ENCODE measurements at places on chromosomes 11 and 22.

DNA sequence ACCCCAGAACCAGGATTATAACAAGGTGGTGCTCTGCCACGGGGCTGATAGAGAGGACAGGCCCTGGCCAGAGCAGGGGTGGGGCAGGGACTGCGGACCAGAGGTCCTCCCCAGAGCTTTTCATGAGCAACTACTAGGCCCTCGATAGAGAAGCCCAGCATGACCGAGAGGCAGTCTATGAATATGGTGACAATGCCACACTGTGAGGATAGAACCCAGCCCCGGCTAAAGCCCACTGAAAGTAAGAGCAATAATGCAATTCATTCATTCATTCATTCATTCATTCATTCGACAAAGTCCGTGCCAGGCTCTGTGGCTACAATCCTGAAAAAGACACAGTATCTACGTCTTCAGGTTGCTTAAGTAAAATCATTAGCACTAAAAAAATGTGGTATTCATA is 35.6 kb upstream of the CD5 start:
- DNase-seq = no peak

DNA sequence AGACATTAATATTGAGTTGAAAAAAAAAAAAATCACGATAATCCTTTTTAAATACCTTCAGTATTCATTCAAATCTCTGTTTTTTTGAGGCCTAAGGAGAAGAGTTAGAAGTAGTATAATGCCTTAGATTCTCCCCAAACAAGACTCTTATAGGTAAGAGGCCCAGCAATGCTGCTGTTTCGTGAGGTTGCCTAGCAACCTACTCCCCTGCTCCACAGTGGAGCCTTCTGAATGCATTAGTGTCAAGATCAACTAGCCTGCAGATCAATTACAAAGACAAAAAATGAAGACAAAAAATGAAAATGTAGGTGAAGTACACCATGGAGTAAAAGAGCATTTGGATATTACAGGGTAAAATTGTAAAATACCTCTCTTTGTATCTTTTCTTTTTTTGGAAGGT is 229.8 kb upstream of the LUZP2 start:
- DNase-seq = no peak

GRCh38 chr11:116825434-116825833 is 2.3 kb upstream of the APOA4 start:
- no peak for DNase-seq

DNA sequence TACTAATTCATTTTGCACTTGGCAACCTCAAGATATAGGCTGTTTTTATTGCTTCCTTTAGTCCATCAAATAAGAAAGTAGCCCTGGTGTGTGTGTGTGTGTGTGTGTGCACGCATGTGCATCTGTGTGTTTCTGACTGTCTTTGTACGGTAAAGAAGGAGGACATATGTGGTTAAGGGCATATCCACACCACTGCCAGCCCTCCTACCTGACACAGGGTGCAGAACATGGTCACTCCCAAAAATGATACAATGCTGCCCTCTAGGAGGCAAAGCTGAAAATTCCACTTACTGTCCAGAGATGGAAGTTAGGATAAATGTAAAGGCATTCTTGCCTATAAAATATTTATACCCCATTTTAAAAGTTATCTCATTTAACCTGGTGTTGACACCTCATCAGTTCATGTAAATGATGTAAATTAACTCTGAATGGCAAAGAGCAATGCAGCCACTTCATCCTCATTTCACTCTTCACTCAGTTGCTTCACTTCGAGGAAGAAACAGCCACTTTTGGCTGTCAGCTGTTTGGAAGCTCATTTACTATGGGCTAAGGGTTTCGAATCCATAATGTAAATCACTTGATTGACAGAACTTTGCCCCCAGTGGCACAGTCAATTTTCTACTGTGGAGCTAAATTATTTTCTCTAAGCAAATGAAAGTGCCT is 83.1 kb upstream of the MTNR1B start:
- no peak for DNase-seq

GRCh38 chr11:126443120-126443519 is 87.6 kb downstream of the ST3GAL4 start:
- DNase-seq = no peak

DNA sequence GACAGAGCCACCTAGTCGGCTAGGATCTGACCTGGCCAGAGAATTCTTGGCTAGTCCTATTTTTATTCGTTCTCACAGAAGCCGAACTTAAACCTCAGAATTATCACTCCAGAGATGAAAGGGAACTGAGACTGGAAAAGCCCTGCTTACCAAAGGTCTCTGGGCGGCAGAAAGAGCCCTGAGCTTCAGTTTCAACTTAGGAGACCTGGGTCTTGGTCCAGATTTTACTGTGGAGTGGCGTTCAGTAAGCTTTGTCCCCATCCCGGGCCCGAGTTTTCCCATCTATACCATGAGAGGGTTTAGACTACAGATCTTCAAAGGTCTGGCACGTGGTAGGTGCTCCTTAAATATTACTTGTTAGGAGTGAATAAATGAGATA is 516 bp downstream of the NEU3 start:
- DNase-seq = no peak

GRCh38 chr11:85923455-85923854 is 68.3 kb downstream of the CCDC83 start:
- no peak for DNase-seq

- DNase-seq = no peak
These were observed 102.4 kb downstream of the ME3 start for GRCh38 chr11:86570020-86570419.

GRCh38 chr11:21514316-21514715 is 678.6 kb upstream of the ANO5 start:
- no peak for DNase-seq

Measured in activated naive CD4-positive, alpha-beta T cell treated with anti-CD3 and anti-CD28 coated beads, Interleukin-2, amount 50 U/mL, for 16 hours (primary cell).